ENCODE measurements at places on chromosomes 5 and 9.

- no peak for DNase-seq
These were observed 975 bp upstream of the HAVCR1 start for GRCh38 chr5:157059891-157060290.

DNA sequence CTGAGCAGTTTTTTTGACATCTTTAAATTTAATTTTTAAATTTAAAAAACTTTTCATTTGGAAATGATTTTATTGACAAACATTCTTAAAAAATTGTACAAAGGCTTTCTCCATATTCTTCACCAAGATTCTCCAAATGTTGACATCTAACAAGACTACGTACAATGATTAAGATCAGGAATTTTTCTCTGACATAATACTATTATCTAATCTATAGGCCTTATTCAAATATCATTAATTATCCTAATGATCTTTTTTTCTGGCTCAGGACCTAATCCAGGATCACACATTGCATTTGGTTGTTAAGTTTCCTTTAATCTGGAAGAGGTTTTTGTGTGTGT is 106.1 kb upstream of the OSMR start:
- no peak for DNase-seq

GRCh38 chr9:135414293-135414692 is 65.3 kb upstream of the PPP1R26 start:
- DNase-seq: no peak

DNA sequence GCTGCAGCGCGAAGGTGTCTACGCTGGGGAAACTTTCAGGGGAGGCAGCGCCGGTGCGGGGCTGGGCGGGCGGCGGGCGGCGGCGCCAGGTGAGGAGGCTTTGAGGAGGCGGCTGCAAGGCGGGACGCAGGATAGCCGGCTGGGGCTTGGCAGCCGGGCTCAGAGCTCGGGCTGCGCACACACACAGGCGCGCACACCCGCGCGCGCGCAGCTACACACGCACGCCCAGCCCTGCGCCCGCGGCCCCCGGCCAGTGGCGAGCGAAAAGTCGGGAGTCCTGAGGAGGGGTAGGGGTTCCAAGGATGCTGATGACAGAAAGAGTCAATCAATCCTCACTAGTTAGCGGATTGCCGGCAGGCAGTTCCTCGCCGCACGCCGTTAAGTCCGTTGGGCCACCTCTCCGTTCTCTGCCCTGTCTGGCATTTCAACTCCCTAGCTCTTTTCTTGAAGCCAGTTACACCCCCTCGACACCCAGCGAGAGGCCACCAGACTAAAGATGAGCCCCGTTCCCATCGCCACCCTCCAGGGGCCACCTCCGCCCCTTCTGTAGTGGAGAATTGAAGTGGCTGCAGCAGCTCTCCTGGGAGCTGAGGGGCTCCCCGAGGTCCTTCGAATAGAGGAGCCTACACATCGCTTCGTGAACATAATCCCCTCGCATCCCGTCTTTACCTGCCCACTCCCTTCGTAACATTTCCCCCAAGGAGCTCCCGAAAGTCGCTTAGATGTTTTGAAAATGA is 1640.3 kb upstream of the C9orf72 start:
- DNase-seq: no peak

DNA sequence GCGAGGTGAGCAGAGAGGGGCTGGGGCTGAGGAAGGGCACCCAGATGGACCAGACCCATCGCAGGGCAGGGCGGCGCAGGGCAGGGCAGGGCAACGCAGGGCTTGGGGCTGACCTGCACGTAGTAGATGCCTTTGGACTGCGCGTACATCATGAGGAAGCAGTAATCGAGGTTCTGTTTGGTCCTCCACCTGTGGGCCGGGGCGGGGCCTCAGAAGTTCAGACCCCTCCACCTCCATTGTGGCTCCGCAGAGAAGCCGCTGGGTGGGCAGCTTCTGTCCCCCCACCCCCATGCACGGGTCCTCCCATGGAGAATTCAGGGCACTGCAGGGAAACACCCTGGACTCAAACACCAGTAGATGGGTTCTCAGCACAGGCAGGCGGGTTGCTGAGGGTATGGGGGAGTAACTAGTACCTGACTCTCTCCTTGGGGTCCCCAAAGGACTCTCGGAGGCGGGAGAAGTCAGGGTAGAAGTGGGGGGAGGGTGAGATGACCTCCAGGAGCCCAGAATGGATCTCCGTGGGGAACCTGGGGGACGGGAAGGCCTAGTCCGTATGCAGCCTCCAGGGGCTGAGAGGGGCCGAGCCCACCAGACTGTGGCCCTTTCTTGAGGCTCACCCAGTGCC is 6.4 kb downstream of the LTC4S start:
- DNase-seq: no peak

DNA sequence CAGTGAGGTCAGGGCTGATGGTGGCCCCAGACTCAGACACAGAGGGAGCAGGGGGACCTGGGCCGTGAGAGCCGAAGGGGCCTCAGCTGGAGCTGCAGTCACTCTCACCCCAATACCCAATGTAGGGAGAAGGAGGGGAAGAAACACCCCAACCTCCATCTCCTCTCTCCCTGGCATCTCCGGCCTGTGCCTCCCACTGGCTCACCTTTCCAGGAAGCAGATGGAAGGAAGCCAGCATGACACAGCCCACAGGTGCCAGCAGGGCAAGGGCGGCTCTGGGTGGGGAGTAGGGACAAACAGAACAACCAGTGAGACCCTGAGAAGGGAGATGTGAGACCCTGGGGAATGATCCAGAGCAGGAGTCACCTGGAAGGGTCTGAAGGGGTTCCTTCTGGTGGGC is 3.0 kb upstream of the CRB2 start:
- no peak for DNase-seq

- no peak for DNase-seq
These were observed 57.0 kb downstream of the SECISBP2 start for GRCh38 chr9:89375191-89375760.

DNA sequence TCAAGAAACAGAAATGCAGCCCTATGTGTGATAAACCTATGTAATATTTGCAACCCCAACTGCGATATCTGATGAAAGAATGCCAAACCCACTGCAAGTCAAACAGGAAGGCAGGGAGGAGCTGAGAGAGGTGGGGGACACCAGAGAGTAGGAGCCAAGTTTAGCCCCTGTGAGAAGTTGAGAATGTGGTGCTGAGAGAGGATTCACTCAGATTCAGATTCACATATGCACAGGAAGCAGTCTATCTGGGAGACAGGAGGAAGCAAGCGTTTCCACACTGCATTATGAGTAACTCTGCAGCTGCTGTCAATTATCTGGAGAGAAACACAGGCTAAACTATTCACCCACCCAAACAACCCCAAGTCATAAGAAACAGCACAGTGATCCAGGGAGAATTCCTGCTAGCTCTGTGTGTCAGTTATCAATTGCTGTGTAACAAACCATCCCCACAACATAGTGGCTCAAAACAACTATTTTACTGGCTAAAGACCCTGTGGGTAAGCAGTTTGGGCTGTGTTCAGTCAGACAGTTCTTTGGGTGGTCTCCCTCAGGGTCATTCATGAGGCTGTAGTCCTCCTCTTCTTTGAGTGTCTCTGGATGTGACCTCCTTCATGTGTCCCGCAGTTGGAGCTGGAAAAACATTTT is 161.9 kb upstream of the RAI14 start:
- DNase-seq: no peak

GRCh38 chr5:169911448-169912212 is 68.7 kb downstream of the INSYN2B start:
- no peak for DNase-seq

DNA sequence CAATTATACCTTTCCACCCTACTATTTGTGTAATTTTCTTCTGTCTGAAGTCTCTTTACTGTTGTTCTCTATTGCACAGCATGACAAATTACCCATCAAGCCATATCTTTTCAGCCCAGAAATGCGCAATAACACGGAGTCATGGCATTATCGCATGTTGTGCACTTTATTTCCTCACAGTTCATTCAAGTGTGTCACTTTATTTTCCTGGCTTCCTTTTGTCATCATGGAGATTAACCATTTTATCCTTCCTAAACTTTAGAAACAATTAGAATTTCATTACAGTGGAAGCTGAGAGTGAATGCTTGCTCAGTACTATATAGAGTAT is 41.3 kb upstream of the MEF2C start:
- no peak for DNase-seq

- DNase-seq: no peak
These were observed 255.8 kb upstream of the PUM3 start for GRCh38 chr9:3099646-3100045.

- DNase-seq: no peak
These were observed 828.1 kb upstream of the ZNF608 start for GRCh38 chr5:125574491-125575044.

- no peak for DNase-seq
These were observed 6.0 kb downstream of the RALGDS start for GRCh38 chr9:133114886-133115603.

- no peak for DNase-seq
These were observed 31.1 kb downstream of the FBXW11 start for GRCh38 chr5:171975262-171975876.

DNA sequence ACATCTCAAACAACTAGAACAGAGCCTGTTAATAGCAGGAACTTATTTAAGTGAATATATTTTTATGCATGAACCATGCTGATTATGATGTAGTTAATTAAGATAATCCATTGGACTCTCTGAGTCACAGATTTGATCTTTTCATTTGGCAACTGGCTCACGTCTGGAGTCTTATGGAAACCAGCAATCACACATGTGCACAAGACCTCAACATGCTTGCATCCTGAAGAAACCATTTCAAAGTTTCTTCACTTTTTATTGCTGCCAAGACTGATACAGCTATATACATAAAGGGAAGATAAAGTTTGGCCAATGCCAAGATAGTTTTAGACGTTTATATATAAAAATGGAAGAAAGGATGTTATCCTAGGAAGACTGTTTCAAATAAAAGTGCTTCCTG is 13.3 kb upstream of the C9 start:
- DNase-seq: no peak

- no peak for DNase-seq
These were observed 8.5 kb downstream of the KLF4 start for GRCh38 chr9:107481035-107481434.

DNA sequence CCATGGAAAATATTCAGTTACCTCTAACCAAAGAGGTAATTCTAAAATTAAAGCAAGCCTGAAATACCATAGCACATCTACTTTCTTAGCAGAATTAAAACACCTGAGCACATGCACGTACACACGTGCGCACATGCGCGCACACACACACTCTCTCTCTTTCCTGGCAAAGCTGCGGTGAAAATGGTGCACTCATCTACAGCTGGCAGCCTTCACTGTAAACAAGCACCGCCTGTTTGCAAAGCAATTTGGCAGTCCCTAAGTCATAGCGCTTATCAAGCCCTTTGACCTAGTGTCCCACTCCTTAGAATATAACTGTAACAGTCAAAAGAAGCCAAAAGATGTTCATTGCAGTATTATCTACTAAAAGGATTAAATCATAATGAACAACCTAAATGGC is 278.7 kb downstream of the DENND1A start:
- DNase-seq: no peak

- no peak for DNase-seq
These were observed 85.1 kb upstream of the DHFR start for GRCh38 chr5:80739898-80740297.

DNA sequence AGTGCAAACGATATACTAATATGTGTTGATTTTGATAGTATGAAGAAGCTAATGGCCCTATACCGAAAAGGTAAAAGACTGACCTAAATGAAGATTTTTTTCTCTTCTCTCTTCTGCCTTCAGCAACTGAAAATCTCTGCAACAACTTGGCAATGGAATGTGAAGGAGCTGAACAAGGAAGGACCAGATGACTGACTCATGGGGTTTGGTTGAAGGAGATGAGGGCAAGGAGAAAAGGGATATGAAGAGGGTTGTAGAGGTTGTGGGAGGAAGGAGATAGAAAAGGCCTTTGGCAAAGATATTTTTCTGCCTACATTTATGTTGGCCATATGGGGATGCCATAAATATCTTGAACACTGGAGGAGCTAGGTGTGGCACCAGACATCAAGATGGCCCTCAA is 129.7 kb upstream of the CHD1 start:
- DNase-seq: no peak

- DNase-seq: no peak
These were observed 561.3 kb downstream of the IRX1 start for GRCh38 chr5:4156889-4157288.

GRCh38 chr5:73770172-73771025 is 144.4 kb downstream of the ARHGEF28 start:
- DNase-seq: no peak
